ENCODE measurements at places on chromosomes 5 and 9. TPM values are rescaled to one million over a fixed set of nuclear protein-coding genes. Genes with fewer than 3 reads are reported as not detected.

DNA sequence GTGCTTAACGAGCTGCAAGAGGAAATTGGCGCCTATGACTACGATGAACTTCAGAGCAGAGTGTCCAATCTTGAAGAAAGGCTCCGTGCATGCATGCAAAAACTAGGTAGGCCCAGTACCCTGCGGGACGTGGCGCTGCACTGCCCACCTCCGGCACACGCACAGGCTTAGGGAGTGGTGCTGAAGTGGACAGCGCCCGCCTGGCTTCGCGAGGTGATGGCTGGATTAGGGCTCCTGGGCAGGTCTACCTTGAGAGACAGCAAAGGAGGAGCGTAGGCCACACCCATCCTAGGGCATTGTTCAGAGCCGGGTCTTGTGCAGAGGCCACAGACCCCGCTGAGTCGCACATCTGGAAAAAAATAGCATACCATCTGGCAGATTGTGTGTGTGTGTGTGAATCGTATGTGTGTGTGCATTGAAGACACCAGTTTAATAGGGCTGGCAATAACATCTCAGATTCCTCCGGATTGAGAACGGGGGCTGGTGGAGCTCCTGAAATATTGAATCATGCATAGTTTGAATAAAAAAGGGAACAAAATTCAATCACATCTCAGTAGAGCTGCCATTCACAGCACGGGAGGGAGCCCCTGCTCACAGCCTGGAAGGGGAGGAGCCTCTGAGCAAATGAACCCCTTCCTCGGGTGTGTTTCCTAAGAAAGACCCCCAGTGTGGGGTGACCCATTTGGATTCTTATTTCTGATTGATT is 11.1 kb downstream of the OLFM1 start:
- no peak for DNase-seq

GRCh38 chr9:21286659-21287058 is 18.5 kb downstream of the IFNA5 start:
- DNase-seq, result no peak

Gene ST8SIA4
- total RNA-seq, result 1.4 TPM

DNA sequence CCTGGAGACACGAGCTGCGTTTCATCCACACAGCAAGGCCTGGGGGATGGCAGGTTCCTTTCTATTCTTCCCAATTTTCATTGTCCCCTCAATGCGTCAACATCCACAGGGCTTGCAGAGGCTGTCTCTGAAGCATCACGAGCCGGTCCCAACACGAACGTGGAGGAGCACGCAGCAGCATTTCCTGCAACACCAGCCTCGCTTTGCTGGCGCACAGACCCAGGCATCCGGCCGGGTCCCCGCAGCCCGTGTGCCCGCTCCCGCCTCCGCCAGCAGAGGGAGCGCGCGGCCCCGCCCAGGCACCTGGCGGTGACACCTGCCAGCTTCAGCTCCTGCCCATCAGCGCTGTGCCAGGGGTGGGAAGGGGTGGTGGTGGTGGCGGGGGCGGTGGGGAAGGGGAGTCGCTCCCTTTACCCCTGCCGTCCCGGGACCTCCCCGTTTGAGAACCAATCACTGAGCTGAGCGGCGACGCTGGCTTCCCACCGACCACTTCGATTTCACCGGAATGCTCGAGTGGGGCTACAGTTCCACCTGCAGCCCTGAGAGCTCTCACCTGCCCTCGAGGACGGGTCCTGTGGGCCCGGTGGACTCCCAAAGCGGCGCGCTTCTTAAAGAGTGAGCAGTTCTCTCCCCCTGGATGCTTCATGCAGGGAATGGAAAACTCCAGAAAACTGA is 464.5 kb downstream of the ICE1 start:
- DNase-seq, result no peak

GRCh38 chr5:132426525-132427138 is 57.1 kb downstream of the SLC22A5 start:
- DNase-seq, result peak; percentile 94

DNA sequence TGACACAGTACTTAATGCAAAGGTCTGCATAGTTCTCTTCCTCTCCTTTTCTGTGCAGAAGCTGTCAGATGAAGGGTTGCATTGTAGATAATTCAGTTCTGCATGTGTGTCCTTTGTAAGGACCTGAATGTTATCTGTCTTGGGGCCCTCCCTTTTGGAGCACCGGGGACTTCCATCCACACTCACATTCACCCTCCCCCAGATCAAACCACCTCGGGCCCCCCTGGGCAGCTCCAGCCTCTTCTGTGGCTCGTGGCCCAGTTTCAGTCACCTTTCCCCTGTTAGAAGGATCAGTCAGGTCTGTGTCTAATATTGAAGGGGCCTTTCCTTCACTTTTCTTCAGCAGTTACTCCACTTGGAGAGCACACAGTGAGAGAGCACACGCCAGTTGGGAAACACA is 11.0 kb downstream of the DMRT1 start:
- no peak for DNase-seq

DNA sequence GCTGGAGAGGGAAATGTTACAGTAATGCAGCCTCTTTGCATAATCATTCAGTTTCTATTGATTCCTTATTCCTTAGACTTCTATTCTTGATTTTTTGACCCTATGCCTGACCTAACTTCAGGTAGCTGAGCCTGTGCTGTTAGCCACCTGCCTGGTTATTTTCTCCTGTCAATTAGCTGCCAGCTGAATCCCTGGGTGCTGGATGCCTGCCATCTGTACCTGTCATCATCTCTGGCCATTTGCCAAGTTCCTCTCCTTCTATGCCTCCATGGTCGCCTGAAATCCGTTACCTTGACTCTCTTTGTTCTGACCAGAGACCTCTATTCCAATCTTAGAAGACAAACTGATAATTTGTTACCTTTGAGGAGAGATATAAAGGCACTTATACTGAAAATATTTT is 178.3 kb downstream of the CAVIN4 start:
- peak; percentile 30 for DNase-seq

GRCh38 chr5:159047086-159047485 is 52.6 kb downstream of the EBF1 start:
- peak; percentile 68 for DNase-seq

DNA sequence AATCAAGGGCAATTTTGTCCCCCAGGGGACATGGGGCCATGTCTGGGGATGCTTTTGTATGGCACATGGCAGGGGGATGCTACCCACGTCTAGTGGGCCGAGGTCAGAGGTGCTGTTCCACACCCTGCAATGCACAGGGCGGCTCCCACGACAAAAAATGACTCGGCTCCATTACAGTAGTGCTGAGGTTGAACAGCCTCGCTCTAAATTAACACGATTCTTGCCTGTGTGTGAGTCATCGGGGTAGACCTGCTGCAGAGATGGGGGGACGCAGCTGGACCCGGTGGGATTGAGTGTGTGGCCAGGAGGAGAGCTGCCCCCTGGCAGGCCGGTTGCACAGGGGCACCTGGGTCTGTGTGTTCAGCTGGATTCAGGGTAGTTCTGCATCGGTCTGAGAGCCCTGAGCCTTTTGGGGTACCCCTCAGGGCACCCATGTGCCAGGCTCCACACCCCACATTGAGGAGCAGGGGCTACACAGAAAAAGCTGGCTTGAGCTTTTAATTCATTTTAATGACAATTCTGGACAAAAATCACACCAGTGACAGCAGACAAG is 20.0 kb upstream of the COL5A1 start:
- DNase-seq, result no peak

GRCh38 chr9:91664663-91665062 is 241.0 kb upstream of the NFIL3 start:
- DNase-seq, result no peak

DNA sequence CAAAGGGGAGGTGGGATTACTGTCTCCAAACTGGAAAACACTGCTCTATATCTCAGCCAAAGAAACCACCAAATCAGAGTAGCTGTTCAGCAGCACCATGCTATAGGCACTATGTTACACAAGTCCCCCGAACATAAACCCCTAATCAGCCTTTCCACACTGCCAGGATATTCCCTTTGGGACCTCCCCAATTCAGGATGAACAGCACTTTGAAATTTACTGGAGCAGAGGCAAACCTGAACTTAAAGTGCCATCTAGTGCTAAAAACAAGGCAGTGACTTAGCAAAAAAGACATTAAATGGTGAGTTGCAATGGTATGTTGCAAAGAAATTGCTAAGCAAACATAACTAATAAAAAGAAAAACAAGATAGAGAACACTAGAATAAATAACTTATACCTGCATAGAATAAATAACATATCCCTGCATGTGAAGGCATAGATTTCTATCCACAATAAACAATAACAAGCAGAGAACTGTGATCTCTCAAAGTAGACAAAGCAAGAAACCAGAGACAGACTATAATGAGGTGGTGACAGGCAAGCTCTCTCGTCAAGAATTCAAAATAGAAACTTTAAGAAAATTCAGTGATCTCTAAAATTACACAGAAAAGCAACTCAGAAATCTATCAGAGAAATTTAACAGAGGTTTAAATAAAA is 584.4 kb upstream of the ACO1 start:
- DNase-seq, result no peak

DNA sequence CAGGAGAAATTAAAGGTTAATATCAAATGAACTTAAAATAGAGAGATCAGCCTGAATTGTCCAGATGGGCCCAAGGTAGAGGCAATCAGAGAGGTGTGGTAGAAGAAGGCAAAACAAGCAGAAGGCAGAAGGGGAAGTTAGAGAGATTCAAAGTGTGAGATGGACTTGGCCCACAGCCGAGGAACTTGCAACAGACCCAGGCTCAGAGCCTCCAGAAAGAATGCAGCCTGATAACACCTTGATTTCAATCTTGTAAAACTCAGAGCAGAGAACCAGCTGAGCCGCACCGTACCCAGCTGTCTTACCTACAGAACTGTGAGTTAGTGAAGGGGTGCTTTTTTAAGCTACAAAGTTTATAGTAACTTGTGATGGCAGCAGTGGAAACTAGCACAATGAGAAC is 190.9 kb downstream of the RFK start:
- DNase-seq, result no peak

GRCh38 chr9:87763286-87763685 is 37.4 kb downstream of the CTSL start:
- no peak for DNase-seq

DNA sequence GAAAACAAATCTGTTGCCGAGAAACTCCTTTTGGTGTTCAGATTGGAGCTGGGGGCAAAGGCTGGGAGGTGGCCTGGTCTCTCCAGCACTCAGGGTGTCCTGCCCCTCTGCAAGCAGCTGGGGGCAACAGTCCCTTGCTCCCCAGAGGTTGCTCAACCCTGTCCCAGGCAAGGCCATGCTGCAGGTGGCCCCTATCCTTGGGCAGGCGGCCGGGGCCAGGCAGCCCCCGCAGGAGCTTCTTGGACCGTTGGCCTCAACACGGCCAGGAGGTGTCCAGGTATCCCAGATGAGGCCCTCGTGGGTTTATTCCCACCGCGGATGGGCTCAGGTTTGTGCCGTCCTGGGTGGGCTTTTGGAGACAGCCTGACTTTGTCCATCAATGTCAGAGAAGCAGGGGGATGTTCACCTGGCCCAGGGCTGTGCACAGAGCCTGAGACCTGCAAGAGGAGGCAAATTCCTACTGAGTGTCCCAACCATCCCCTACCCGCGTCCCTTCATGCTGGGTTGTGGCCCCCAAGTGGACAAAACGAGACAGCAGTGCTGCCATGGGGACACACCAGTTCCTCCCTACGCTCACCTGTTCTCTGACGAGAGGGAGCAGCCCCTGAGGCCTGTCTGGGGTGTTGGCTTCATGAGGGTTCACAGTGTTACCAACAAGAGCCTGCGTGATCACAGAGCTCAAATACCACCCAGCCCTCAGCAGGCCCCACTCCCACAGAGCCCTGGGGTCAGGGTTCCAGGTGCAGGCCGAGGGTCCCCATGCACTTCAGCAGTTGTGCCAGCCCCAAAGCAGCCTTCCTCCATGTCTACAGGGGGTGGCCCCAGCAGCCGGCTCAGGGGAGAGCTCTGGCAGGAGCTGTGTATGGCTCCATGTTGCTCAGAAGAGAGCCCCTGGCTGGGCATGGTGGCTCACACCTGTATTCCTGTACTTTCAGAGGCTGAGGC is 9.5 kb upstream of the CCDC187 start:
- no peak for DNase-seq

GRCh38 chr5:169416583-169417196 is 115.8 kb upstream of the SLIT3 start:
- DNase-seq, result peak; percentile 83

DNA sequence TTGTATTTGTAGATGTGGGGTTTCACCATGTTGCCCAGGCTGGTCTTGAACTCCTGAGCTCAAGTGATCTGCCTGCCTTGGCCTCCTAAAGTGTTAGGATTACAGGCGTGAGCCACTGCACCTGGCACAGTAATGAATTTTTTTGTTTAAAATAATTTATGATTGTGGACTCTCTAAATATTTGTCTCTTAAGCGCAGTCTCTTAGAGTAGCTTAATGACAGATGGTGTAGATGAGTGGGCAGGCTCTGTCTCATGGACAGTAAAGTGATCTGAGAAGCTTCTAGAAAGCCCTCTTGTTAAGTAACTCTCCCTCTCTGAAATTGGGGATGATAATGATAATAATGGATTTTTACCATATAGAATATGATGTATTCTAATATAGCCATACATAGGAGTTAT is 47.5 kb upstream of the KIAA1958 start:
- no peak for DNase-seq

Gene ARL14EPL
- not detected for total RNA-seq

DNA sequence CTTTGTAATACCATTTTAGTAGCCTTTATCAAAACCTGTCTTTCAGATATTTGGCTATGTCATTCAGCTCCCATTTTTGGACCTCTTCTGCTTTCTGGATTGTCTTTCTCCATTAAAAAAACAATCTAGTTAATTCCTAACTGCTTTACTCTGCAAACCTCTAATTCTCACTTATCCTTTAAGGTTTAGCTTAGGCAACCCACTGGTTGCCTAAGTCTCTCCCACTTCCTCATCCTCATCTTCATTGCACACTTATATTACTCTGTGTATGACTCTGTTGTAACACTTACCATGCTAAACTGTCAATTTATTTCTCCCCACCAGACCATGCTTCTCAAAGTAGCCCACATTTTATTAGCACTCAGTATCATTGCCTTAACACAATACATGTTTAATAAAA is 205.0 kb upstream of the DMRTA1 start:
- no peak for DNase-seq

DNA sequence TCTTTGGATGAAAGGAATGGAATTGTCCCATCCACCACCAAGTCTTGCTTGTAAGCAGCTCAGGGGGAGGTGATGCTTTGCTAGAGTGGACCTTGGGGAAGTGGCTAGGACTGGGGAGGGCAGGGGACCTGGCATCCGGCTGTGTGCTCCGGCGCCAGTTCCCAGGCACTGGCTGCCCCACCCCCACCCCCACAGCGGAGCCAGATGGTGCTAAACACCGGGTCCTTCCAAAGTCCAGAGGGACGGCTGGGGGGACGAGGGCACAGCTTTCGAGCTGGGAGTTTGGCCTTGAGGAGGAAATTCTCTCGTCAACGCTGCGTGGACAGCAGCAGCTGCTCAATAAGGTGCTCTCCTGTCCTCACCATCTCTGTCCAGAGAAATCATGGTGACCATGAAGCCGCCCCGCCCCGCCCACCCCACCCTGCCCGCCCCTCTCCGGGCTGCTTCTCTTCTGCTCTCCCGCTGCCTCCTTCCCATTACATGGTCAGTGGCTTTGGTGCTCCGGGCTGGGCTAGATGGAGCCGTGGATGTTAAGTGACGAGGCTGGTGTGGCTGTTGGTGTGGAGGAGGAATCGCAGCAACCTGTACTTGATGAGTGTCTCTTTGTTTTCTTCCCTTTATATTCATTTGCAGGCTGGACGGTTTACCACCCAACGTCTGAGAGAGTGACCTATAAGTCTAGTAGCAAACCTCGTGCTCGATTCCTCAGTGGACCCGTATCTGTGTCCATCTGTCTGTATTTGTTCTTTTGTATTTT is 115.7 kb downstream of the WNK2 start:
- DNase-seq, result peak; percentile 66

Gene C5orf15
- 68.4 TPM for total RNA-seq

- no peak for DNase-seq
Observed at GRCh38 chr5:54040804-54041203, 269.6 kb downstream of the ARL15 start.

GRCh38 chr9:121699571-121700164 is 48.2 kb downstream of the DAB2IP start:
- DNase-seq, result peak; percentile 90

Measured in osteoblast (primary cell).